Fibroblast of skin of right biceps (primary cell): ENCODE measurements at places on chromosomes 16 and 17.

DNA sequence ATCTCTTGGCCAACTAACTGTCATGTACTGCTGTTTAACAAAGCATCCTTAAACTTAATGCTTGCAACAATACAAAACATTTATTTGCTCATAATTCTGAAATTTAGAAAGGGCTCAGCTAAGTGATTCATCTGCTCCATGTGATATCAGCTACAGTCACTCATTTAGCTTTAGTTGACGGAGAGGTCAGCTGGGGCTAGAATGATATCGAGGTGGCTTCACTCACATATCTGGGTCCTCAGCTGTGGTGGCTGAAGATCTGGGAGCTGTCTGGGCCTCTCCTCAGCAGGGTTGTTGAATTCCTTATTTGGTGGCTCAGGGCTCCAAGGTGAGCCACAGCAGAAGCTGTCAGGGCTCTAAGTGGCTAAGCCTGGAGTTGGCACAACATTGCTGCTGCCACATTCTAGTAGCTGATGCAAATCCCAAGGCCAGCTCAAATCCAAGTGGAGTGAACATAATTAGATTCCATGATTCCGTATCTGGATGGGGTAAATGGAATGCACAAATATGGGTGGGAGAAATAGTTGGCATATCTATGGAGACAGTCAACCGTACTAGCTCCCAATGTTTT is 62.8 kb downstream of the HS3ST3A1 start:
- DNase-seq = peak; percentile 31

- no peak for DNase-seq
Observed at GRCh38 chr16:48961546-48961945, 320.1 kb downstream of the CBLN1 start.

DNA sequence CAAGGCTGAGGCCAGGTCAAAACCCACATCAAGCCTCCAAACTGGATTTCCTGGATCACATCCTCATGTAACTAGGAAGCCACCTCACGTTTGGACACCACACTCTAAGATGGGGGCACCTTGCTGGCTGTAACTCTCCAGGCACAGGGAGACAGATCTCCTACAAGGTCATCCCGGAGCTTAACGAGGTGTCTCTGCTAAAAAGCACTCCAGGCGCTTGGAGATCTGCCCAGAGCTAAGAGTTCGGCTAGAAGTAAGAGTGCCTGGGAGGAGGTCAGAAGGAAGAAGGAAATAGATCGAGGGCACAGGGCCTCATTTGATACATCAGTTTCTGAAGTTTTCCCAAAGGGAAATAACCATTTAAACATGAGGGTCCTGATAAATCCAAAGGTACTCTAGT is 15.9 kb downstream of the PSMB3 start:
- DNase-seq = no peak

- DNase-seq = peak; percentile 22
Observed at GRCh38 chr16:49631187-49632041, 224.5 kb downstream of the ZNF423 start.

DNA sequence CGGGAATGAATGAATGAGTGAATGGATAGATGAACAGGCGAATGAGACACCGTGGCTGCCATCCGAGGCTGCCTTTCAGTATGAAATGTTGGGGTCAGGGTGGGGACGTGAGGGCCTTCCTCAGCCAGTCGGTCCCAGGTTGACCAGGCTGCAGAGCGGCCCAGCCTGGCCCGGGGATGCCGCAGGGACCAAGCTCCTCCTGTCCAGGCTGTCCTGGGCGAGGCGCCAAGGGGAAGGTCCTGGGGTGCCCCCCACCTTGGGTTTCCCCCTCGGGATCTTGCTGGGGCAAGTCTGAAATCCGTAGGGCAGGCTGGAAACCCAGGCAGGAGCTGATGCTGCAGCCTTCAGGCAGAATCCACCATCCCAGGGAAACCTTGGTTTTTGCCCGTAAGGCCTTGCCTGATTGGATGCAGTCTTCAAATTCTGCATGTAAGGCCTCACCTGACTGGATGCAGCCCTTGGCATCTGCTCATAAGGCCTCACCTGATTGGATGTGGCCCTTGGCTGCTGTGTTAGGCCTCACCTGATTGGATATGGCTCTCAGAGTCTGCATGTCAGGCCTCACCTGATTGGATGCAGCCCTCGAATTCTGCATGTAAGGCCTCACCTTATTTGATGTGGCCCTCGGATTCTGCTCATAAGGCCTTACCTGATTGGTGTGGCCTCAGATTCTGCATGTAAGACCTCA is 61.7 kb upstream of the ZNF469 start:
- peak; percentile 34 for DNase-seq

- DNase-seq = no peak
Observed at GRCh38 chr16:19523184-19523558, 571 bp upstream of the CCP110 start.

- DNase-seq = no peak
Observed at GRCh38 chr16:49488336-49488735, 114.7 kb downstream of the C16orf78 start.

DNA sequence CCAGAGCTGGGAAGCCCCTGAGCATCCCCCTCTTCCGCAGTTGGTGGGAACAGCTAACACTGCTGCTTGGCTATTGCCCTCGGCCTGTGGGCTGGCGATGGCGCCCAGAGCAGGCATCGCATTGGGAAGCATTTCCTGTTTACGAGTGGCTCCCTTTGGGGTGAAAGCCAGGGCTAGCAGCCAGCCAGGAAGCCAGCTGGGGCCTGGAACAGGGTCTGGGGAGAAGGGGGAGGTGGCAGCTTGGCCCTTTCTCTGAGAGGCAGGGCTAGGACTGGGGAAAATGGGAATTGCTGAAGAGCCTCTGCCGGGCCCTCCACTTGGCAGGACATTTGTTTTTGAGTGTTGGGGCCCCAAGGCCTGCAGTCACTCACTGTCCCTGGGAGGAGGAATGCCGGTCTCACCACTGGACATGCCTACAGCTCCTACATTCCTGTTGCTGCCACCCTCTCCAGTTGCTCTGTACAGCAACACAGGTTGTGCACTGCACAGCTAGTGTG is 2.4 kb upstream of the MTSS2 start:
- peak; percentile 41 for DNase-seq
